ENCODE measurements at places on chromosomes 6 and 20.
A peak's percentile ranks its signal among the peaks of the same experiment; 100 is the strongest.

DNA sequence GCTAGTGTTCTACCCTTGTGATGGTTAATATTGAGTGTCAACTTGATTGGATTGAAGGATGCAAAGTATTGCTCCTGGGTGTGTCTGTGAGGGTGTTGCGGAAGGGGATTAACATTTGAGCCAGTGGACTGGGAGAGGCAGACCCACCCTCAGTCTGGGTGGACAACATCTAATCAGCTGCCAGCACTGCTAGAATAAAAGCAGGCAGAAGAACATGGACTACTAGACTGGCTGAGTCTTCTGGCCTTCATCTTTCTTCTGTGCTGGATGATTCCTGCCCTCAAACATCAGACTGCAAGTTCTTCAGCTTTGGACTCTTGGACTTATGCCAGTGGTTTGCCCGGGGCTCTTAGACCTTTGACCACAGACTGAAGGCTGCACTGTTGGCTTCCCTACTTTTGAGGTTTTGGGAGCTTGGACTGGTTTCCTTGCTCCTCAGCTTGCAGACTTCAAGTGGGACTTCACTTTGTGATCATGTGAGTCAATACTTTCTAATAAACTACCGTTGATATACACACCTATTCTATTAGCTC lies 50.1 kb downstream of the SDHAF4 start:
- DNase-seq, result no peak

GRCh38 chr20:53899351-53900167 lies 170.8 kb downstream of the BCAS1 start:
- DNase-seq, result peak; percentile 84

DNA sequence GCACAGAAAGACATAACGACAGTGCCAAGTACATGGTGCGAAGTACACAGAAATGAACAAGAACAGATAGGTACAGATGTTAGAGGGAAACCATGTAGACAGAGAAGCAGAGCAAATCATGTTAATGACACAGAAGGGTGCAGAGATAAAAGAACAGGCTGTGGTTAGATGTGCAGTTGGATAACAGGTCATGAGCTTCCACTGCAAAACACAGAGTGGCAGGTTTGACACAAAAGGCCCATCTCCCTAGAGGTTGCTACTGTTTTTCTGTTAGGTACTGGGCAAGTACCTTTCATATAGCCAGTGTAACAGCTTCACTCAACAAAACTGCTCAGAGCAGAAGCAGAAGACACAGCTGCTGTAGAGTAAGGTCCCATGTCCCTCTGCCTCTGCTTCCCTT lies 84.6 kb downstream of the AK9 start:
- no peak for DNase-seq

GRCh38 chr6:119390247-119390793 lies 40.8 kb upstream of the MAN1A1 start:
- DNase-seq, result no peak

DNA sequence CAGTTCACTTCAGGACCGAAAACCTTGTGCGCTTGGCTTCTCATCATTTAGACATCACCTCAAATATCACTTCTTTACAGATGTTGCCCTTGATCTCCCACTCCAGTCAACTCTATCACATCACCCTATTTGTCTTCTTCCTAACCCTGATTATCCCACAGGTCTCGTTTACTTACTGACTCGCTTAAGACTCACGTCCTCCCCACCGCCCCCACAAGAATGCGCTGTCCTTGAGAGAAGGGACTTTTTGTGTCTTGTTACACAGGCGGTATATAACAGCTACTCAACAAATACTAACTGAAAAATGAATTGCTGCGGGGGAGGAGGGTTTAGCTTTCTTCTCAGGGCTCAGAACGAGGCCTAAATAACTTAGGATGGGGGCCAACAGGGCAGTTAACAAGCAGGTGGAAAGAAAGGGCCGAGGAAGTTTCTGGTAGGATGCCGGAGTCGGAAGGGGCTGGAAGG lies 527 bp downstream of the TOMM34 start:
- DNase-seq, result no peak

DNA sequence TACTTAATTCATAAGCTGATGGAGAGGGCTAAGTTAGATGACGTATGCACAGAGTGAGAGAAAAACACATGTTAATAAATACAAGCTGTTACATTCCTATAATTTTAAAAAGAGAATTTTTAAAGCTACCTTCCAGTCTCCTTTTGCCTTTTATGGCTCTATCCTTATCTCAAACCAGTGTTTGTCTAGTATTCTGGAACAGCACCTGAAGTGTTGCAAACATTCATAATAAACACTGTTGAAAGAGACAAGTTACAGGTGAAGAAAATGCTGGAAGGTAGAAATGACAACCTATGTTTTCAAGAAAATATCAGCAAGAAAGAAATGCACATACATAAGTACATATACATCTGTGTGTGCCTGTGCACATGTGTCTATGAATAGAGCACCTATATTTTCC lies 409.1 kb downstream of the PKHD1 start:
- no peak for DNase-seq

Measured in NCI-H1105 treated with DMSO at 0.1 percent for 48 hours (cell line).